Stimulated activated CD8-positive, alpha-beta memory T cell treated with anti-CD3 and anti-CD28 coated beads, Interleukin-4, amount 100 ng/mL, for 1 hour (primary cell): ENCODE measurements at places on chromosomes 13 and 19.

DNA sequence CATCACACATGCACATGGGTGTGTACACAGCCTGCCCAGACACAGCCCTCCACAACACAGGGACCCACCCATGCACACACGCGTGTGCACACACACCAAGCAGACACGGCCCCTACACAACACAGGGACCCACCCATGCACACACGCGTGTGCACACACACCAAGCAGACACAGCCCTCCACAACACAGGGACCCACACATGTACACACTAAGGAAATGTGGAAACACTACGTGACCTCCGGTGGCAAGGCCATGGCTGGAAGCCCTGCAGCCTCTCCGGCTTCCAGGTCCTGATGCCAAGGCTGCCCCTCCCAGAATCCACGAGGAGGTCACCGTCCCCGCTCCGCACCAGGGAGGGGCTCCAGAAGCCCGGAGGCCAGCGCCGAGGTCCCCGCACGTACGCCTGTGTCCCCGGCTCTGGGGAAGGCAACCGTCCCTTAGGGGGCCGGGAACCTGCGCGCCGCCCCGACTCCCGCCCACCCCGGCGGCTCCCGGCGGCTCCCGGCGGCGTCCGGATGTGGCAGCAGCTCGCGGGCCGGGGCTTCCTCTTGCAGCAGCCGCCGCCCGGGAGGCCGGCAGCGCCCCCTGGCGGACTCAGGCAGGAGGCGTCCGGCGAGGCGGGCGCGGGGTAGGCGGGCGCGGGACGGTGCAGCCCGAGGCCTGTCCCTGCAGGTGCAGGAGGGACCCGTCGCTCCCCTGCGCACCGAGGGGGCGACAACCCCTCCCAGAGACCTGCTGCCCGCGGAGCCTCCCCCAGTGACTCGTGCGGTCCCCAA lies 29.8 kb upstream of the GRTP1 start:
- peak; percentile 64 for DNase-seq

GRCh38 chr19:6801485-6802086 lies 29.1 kb downstream of the VAV1 start:
- peak; percentile 63 for DNase-seq

DNA sequence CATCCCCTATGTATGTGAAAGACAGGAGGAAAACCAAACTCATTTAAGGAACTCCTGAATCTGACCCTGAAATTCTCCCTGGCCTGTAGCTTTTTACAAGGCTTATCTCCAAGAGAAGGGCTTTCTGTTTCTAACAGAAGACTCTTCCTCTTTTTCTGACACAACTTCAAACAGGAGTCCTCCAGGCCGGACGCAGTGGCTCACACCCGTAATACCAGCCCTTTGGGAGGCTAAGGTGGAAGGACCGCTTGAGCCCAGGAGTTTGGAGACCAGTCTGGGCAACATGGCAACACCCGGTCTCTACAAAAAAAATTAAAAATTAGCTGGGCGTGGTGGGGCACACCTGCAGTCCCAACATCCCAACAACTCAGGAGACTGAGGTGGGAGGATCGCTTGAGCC lies 41.9 kb downstream of the CARS2 start:
- DNase-seq, result no peak

DNA sequence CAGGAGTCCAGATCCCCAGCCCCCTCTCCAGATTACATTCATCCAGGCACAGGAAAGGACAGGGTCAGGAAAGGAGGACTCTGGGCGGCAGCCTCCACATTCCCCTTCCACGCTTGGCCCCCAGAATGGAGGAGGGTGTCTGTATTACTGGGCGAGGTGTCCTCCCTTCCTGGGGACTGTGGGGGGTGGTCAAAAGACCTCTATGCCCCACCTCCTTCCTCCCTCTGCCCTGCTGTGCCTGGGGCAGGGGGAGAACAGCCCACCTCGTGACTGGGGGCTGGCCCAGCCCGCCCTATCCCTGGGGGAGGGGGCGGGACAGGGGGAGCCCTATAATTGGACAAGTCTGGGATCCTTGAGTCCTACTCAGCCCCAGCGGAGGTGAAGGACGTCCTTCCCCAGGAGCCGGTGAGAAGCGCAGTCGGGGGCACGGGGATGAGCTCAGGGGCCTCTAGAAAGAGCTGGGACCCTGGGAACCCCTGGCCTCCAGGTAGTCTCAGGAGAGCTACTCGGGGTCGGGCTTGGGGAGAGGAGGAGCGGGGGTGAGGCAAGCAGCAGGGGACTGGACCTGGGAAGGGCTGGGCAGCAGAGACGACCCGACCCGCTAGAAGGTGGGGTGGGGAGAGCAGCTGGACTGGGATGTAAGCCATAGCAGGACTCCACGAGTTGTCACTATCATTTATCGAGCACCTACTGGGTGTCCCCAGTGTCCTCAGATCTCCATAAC lies at the start of gene APOE:
TSS of gene APOE (plus strand) at position 360 of the 724 bp plus-strand sequence. CDS start 829 bp downstream, outside the sequence.
- no peak for DNase-seq

DNA sequence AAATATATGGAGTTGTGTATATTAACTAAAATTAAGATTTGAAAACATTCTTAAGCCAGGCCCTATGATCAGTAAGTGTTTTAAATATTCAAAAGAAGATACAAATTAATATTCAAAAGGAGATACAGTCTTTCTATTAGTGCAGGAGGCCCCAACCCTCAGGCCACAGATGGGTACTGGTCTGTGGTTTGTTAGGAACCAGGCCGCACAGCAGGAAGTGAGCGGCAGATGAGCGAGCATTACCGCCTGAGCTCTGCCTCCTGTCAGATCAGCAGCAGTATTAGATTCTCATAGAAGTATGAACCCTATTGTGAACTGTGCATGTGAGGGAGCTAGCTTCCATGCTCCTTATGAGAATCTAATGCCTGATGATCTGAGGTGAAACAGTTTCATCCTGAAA lies 232.9 kb downstream of the FOXO1 start:
- no peak for DNase-seq

GRCh38 chr13:50290186-50290585 lies 274.9 kb downstream of the KCNRG start:
- DNase-seq, result no peak

- no peak for DNase-seq
Observed at GRCh38 chr13:31595563-31595962, 143.8 kb upstream of the RXFP2 start.

DNA sequence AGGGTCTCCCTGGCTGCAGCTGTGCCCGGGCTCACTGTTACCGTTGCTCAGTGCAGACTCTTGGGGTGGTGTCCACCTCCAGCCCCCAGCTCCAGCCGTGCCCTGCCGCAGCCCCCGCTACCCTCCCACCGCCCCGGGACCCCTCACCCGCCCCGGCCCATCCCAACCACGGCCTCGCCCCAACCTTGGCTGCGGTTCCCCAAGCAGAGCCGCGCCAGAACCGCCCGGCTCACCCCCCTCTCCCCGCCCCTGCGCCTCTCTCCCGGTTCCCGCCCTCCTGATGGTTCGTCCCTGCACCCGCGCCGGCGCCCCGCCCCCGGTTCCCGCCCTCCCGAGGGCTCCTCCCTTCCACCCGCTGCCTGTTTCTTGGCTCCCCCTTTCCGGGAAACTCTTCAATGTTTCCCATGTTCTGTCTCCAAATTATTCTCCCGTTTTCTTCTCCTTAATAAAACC lies 40.3 kb downstream of the ANKRD10 start:
- no peak for DNase-seq

DNA sequence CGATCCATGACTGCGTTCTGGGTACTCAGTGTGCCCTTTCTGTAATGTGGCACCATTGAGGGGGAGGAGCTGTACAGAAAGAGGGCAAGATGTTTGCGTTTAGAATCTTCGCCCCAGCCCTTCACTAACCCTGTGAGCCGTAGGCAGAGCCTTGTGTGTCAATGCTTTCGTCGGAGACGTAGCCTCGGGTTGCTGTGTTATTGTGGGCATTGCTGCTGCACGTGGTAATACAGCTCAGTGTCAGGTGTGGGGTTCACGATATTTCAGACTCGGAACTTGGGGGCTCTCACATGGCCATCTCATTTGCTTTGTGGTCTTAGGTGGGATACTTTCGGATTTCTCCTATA lies 6.1 kb downstream of the RPS9 start:
- DNase-seq, result no peak

DNA sequence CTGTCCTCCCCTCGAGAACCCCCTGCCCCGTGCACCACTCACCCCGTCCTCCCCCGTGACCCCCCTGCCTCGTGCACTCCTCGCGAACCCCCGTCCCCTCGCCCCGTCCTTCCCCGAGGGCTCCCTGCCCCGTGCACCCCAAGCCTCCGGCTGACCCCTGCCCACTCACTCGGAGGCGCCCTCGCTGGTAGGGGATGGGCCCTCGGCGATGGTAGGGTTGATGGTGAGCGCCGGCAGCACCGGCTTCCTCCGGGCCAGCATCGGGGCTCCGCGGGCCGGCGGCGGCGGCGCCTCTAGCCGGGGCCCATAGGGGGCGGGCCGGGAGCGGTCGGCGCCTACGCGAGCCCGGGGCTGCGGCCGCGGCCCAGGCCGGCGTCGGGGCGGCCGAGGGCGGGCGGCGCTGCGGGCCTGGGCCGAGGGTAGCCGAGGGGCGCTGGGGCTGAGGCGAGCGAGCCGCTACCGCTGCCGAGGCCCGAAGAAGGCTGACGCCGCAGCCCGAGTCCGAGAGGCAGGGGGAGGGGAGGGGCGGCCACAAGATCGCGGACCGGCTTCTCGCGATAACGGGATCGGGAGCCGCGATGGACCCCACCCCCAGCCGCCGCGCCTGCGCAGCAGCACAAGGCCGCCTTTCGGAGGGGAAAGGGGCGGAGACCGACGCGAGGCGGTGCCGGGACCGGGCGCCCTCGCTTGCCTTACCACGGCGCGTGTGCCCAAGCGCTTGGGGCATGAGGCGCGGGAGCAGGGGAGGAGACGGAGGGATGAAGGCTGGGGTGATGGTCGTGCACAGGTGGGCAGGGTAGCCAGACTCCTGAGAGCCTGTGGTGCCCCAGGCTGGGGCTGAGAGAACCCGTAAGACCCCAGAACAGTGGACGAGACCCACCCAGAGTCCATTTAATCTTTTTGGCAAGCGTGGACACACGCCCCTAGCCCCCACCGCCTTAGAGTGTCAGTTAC lies at the start of gene MAP2K2:
TSS of gene MAP2K2 (minus strand) at position 508 of the 954 bp plus-strand sequence. CDS start at position 261, 247 bp downstream.
- DNase-seq, result peak; percentile 93

GRCh38 chr13:32624441-32624840 lies 38.2 kb downstream of the PDS5B start:
- DNase-seq, result no peak

- DNase-seq, result no peak
Observed at GRCh38 chr19:48907671-48908070, 7.6 kb downstream of the NUCB1 start.

- no peak for DNase-seq
Observed at GRCh38 chr13:37142877-37143276, 37.4 kb upstream of the CSNK1A1L start.

DNA sequence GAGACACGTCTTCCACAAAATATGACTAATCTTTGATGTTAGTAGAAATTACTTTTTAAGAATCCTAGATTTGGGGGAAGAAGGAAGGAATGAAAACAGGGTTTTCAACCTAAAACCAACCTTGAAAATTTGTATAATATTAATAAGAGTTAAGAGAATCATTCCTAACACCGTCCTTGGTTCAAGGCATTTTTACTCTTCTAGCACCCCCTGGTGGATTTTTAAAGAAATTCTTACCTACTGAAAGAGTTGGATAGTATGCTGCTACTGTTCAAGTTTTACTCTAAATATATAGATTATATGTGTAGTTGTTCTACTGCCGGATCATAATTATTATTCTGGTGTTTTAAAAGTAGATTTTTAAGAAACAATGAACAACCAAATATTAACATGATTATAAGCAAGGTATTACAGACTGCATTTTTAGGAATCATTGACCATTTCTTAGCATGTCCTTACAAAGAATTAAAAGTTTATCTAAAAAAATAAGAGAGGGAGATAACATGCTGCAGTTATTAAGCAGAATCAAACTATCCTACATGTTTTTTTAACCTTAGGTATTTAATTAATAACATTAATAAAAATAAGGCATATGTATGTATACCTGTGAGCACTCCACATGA lies 7.4 kb upstream of the SLITRK6 start:
- no peak for DNase-seq

GRCh38 chr13:55437162-55437561 lies 1703.6 kb upstream of the PRR20A start:
- DNase-seq, result no peak
